ENCODE measurements at places on chromosomes 5 and 9.

DNA sequence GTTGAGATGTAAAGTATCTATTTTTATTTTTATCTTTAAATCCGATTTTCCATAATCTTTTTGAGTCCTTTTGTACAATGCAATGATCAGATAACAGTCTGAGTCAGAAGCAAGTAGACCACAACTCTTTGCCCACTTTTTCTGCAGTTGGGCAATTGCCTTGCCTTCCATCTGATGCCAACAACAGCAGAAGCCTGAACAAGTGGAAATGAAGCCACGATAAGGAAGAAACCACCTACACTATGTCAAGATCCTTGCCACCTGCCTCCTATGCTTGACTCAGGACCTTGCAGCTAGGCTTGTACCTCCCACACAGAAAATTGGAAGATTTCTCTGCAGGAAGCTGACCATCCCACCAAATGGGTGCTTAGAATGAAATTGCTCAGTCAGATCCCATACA lies 78.6 kb downstream of the ANXA1 start:
- DNase-seq = no peak

- DNase-seq = no peak
Measured at GRCh38 chr9:130576176-130576575, 3.2 kb upstream of the FUBP3 start.

GRCh38 chr5:131096774-131097710 lies 68.0 kb downstream of the HINT1 start:
- no peak for DNase-seq

DNA sequence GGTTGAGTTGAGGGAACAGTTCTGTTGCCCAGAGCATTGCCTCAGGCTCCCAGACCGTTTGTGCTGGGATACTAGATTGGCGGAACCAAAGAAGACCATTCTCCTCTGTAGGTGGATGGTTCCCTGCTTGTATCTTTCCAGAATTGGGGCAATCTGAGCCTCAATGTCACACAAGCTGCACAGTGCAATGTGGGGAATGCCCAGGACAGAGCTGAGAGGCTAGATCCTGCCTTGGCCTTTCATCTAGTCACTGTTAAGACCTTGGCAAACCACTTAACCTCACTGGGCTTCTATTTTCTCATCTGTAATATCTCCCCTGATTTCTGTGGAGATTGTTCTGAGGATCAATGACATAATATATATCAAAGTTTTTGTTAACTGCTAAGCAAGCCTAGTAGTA lies 16.9 kb upstream of the ERAP2 start:
- no peak for DNase-seq

GRCh38 chr5:72947498-72947897 lies 8.3 kb upstream of the FCHO2 start:
- no peak for DNase-seq

DNA sequence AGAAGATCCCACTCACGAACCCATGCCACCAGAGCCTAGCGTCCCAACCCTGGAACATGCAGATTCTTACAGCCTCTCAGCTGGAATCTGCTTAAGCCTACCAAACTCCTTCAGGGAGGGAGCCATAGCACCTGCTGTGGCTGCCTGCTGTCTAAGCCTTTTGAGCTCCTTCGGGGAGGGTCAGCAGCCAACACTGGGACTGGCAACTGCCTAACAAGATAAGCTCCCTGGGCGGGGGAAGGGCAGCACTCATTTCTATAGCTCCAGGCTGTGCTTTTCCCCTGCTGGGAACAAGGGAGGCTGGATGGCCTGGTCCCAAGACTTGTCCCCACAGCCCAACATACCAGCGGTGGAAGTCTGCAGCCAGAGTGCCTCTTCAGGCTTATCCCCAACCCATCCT lies 199.1 kb upstream of the OR13F1 start:
- no peak for DNase-seq

DNA sequence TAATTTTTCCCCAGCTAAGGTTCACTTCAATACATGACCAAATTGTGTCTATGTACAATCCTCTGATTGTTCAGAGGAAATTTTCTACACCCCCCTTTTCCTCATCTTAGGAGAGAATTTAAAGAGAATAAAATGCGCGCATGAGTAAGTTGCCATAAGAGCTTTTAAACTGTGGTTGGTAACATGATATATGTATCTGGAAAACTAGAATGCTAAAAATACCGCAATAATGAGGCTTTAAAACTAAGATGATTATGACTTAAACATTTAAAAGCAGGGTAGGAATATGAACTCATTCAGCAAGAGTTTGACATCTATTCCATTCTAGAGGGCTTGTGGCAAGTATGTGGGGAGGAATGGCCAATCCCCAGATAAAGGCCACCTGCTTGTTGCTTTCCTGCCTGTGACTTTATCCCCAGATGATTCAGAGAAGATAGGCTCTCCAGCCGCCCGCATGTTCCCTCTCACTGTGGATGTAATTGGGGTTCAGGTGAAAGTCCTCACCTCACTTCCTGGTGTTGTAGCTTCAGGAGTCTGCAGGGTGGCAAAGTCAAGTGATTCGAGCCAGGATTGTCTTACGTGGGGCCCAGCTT lies 26.5 kb upstream of the BASP1 start:
- DNase-seq = no peak

GRCh38 chr5:177339107-177339638 lies 12.3 kb downstream of the LMAN2 start:
- DNase-seq = no peak

- DNase-seq = no peak
Measured at GRCh38 chr5:73093943-73094342, 26.4 kb upstream of the TMEM171 start.

GRCh38 chr5:135032999-135033861 lies 798 bp downstream of the PITX1 start:
- no peak for DNase-seq

DNA sequence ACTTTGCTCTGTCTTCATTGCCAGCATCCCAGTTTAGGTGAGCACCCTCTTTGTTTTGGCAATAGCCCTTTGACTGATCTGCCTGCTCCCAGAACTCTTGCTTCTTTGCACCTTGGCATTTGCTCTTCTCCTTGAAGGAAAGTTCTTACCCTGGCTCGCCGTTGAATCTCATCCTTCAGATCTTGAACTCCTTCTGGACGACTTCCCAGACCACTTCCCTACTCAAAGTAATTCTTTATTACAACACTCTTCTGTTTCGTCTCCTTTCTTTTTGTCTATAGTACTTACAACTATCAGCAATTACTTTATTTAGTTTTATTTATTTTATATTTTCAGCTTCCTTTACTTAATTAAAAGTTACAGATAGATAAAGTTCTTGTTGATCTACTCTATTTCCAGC lies 1510.1 kb downstream of the MAT2B start:
- no peak for DNase-seq

DNA sequence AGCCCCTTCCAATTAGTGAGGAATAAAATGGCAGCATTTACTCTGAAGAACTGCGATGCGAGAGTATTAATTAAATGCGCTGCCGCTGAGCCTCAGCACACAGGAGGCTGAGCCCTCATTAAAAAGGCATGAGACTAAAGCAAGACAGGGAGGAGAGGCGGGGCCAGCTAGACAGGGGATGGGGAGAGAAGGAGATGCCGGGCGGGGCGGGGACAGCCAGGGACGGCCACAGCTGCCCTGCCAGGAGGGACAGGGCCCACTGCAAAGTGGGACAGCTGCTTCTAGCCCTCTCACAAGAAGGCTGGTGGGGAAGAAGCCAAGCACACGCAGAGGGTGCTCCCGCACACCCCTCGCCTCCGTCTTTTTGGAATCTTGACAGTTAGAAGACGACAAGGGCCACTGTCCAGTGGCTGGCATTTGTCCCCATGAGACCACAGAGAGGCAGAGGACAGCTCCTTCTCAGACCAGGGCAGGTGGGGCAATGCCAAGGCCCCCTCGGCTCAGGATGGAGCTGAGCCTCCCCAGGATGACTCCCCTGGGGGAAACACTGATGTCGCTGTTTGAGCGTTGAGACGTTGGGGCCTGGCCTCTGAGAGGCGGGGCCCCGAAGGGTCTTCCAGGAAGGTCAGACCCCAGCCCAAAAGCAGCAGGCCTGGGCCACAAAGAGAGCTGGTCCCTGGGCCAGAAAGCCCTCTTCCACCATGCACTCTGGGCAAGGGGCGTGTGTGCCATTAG lies 26.9 kb downstream of the ADAMTS2 start:
- no peak for DNase-seq

GRCh38 chr5:173743641-173744343 lies 127.3 kb upstream of the BOD1 start:
- DNase-seq = no peak

GRCh38 chr5:65819215-65819904 lies 97.4 kb downstream of the NLN start:
- no peak for DNase-seq

DNA sequence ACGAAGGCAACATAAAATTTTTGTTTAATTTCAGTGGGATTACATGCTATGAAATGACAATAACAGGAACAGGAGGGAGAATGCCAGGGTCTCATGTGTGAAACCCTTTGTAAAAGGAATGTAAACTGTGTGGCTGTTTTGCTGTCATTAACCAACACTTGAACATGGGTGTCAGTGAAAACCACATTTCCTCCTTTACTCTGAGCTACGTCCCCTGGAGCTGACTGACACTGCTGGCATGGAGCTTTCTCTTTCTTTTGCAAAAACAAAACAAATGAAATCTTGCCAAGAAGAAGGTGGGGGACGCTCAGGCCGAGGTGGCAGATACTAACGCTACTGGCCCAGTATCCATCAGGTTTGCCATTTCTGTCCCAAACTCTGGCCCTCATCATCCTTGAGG lies 121.4 kb downstream of the DMRT2 start:
- DNase-seq = no peak

DNA sequence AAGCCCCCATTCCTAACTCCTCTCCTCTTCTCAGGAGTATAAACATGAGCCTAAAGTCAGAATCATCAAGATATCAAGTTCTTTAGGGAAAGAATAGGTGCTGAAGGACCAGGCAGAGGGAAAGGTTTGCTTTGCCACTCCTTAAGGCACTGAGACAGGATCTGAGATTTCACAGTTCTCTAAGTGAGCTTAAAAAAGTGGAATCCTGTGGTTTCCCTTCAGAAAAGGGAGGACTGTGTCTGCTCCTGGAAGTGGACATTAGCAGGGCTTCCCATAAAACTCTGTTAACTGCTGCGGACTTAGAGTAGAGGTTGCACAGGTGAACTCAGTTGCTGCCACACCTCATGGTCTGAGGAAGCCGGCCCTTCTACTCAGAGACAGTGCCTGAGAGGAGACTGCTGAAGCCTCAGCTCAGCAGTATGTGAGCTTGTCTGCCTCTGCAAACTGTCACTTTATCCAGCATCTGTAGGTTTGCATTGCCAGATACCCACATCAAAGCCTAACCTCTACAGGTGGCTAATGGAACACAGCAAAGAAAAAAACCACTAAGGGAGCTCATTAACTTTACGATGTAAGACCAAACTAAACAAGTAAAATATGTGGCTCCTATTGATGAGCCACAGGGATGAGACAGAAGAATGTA lies 42.9 kb downstream of the RIC1 start:
- no peak for DNase-seq

- no peak for DNase-seq
Measured at GRCh38 chr5:1135696-1136525, 24.0 kb upstream of the SLC12A7 start.

DNA sequence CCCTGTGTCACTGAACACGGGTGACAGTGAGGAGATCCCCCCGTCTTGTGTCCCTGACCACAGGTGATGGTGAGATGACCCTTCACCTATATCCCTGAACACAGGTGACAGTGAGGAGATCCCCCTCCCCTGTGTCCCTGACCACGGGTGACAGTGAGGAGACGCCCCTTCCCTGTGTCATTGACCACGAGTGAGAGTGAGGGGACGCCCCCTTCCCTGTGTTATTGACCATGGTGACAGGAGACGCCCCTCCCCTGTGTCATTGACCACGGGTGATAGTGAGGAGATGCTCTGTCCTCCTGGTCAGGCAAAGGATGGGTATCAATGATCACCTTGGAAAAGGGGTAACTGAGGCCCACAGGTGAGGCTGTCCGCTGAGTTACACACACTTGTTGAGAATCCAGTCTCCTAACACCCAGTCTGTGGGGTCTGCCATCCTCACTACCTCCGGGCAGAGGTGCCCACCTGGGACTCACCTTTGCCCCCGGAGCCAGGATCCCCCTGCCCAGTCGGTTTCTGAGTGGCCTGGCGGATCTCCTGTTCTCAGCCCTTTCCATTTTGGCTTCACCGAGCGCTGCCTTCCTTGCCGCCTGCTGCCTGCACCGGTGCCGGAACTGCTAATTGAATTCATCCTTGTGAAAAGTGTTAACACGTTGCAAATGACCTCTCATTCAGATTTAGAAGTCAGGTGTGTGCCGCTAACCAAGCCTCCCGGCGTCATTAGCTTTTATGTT lies 68.2 kb upstream of the BARHL1 start:
- no peak for DNase-seq

- DNase-seq = no peak
Measured at GRCh38 chr9:114718801-114719221, 36.8 kb upstream of the TEX48 start.

- no peak for DNase-seq
Measured at GRCh38 chr9:2242831-2243330, 227.7 kb downstream of the SMARCA2 start.

DNA sequence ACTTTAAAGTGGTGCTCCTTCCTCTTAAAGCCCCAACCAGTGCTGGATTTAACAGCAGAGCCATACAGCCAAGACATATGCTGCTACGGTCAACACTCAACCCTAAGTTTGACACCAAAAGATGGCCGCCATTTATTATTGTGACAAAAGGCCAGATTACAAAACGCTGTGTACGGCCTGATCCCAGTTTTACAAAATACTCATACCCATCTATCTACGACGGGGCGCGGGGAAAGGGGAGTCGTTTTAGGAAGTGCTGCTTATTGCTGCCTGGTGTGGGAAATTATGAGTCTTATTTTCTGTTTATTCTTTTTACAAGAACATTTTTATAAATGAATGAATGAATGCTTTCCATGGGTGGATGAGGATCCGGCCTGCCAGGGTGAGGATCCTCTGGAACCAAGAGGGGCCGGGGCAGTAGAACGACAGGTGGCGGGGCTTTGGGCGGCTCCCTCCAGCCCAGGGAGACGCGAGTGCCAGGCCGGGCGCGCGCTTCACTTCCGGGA lies 457 bp upstream of the IDNK start:
- peak; percentile 73 for DNase-seq

GRCh38 chr9:76353280-76353679 lies 40.9 kb downstream of the RFK start:
- no peak for DNase-seq

- DNase-seq = no peak
Measured at GRCh38 chr5:159034083-159034824, 65.5 kb downstream of the EBF1 start.

DNA sequence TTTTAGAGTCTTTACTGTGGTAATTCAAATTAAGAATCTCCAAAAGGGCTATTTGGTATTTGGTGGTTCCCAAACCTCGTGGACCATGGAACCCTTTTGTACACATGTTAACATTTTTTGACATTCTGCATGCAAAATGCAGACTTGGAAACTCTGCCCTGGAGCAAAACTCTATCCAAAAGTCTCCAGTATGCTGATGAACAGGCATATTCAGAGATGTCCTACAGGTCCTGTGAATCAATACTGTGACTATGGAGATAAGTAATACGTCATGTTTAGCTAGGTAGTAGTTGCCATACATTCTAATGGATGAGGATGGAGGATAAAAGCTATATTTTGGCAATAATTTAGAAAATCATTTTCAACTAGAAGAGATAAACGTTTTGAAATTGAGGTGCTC lies 218.1 kb downstream of the SMARCA2 start:
- DNase-seq = no peak
